Kidney epithelial cell (primary cell): ENCODE measurements at places on chromosomes 2 and 18. TPM values are rescaled to one million over a fixed set of nuclear protein-coding genes. Genes with fewer than 3 reads are reported as not detected.

SAG gene
- not detected in 2 replicates for total RNA-seq

RAD51AP2 gene
- 0.04 and 0.14 TPM in 2 replicates for total RNA-seq

GRCh38 chr18:55906536-55906935 is 318.5 kb upstream of the TCF4 start:
- DNase-seq, result no peak

- no peak for DNase-seq
These were observed 95.4 kb upstream of the CCDC85A start for GRCh38 chr2:56088411-56088810.

DNA sequence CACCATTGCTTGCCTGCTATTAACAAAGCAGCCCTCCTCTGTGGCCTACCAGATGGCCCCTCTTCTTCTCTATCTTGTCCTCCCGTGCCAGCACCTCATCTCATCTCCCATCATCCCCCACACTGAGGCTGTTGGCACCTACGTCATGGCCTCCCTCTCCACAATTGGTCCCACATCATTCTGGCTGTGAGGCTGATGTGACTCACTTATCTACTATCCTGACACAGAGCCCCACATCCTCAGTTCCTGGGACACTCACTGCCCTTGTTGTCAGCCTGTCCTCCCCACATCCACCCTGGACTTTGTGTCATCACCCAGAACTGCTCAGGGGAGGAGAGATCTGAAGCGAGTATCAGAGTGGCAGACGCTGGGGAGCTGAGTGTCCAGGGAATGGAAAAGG is 102.9 kb downstream of the MRO start:
- DNase-seq, result no peak
